ENCODE measurements at places on chromosomes 2 and 18.

DNA sequence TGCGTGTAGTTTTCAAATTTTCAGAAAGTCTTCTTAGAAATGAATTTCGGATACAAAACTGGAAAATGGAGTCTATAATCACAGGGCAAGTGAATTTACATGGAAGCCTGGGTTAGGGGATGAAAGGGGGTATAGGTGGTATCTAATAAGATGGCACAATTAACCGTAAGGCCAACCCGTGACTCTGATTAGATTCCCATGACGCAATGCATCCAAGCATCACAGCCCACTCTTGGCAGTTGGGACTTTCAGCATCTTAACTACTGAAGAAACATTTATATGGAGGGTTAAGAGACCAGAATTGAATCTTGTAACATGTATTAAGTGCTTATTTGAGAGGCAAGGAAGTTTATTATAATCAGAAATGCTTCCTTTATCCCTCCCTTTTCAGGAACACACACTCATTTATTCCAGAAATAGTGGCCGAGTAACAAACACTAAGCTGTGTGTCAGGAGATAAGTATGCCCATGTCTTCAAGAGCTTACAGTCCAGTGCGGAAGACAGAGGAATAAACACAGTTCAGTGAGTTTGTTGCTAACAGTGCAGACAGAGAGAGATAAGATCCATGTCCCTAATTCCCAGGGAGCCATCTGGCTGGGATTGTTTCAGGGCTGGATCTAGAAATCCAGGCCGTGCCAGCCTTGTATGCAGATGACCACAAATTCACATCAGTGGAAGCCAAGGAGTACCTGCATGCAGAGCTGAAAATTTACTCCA lies 151.2 kb downstream of the ANTXR1 start:
- DNase-seq = no peak

GRCh38 chr2:225100856-225101294 lies 58.6 kb upstream of the DOCK10 start:
- no peak for DNase-seq

GRCh38 chr2:191631754-191632153 lies 46.2 kb upstream of the NABP1 start:
- DNase-seq = no peak

GRCh38 chr18:75364512-75365253 lies 62.8 kb downstream of the SMIM21 start:
- no peak for DNase-seq

- no peak for DNase-seq
These were observed 133.6 kb downstream of the DDX1 start for GRCh38 chr2:15725101-15725781.

DNA sequence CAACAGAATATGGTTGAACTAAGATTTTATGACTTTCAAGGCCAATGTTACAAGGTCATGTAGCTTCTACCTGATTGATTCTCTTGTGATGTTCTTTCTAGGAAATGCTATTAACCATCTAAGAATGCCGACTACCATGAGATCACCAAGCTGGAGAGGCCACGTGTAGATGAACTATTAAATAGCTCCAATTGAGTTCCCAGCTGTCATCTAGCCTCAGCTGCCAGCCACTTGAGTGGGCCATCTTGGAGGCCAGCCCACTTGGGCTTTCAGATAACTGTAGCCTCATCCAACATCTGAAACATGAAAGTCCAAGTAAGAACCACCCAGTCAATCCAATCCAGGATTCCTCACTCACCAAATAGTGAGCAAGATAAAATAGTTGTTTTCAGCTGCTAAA lies 376.9 kb upstream of the TMEFF2 start:
- no peak for DNase-seq
